NCI-H748 treated with DMSO at 0.1 percent for 48 hours (cell line): ENCODE measurements at places on chromosomes 1 and 21.

GRCh38 chr1:46772571-46772970 is 26.3 kb upstream of the CYP4B1 start:
- DNase-seq, result no peak

DNA sequence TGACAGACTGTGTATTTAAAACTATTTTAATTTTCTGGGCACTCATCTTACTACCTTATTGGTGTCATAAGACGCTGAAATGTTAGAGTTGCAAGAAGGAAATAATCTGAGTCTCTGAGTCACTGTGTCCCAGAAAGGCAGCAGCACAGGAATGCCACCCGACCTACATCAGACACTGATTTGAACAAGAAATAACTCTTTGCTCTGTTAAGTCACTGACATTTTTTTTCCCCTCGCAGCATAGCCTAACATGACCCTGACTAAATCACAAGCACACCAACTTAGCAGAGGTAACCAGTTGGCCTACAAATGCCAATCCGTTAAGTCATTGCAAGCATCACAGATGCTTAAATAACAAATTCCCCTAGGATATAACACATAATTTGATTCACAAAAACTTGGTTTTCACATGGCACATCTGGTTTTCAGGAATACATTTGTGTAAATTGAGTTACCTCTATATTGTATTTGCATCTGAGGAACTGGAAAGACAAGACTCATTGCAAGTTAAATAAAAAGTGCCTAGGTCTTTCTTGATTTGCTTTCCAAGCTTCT is 349.1 kb downstream of the SEC16B start:
- no peak for DNase-seq

- no peak for DNase-seq
These were observed 6.6 kb downstream of the KRTAP10-8 start for GRCh38 chr21:44618504-44618903.

- peak; percentile 34 for DNase-seq
These were observed 2.3 kb downstream of the KLHDC8A start for GRCh38 chr1:205354259-205355074.

DNA sequence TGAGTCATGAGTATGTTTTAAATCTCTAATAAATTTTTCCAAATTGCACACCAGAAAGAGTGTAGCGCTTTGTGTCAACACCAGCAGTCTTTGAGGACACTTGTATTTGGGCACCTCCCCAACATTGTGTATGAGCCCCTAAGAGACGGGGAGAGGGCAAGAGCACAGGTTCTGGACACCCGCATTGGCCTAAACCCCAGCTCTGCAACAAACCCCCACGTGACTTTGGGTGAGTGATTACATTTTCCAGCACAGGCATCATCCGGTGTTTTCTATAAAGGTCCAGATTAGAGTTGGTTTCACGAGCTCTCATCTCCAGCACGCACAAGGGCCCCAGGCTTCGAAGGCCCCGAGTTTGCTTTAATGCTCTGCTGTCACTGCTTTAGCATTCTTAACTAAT is 66.3 kb upstream of the SLC45A1 start:
- no peak for DNase-seq

DNA sequence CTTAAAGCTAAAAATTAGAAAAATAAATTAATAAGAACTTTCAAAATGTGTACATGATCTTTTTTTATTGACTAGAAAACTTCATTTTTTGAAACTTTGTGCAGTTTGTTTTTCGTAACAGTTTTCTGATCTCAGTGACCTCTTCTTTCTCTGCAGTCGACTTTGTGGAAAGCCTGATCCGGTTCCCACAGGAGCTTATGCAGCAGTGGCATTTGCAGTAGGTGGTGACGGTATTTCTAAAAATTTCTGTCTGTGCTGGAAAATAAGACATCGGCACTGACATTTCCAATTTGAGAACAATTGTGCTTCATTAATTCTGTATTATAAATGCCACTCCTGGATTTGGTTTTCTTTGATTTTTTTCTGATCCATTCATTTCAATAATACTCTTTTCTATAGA is 68.8 kb downstream of the CLDN17 start:
- no peak for DNase-seq

DNA sequence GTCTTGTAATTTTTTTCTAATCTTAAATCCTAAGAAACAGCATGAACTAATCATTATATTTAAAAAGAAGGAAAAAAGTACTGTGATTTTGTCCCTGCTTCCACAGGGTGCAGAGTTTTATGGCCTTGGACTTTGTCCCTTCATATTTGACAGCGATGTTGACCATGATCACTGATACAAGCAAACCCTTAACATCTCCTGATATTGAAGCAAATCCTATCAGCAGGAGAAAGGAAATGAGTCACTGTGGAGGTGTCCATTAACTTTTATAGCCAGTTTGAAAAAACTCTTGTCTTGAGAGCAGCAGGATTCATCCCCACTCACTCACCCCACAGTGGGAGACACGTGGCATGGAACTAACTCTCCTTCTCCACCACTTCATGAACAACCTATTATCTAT is 5.1 kb upstream of the REG4 start:
- DNase-seq, result no peak

- DNase-seq, result no peak
These were observed 16.2 kb downstream of the ACTRT2 start for GRCh38 chr1:3037281-3038040.
